ENCODE measurements at places on chromosomes 16 and 17.

DNA sequence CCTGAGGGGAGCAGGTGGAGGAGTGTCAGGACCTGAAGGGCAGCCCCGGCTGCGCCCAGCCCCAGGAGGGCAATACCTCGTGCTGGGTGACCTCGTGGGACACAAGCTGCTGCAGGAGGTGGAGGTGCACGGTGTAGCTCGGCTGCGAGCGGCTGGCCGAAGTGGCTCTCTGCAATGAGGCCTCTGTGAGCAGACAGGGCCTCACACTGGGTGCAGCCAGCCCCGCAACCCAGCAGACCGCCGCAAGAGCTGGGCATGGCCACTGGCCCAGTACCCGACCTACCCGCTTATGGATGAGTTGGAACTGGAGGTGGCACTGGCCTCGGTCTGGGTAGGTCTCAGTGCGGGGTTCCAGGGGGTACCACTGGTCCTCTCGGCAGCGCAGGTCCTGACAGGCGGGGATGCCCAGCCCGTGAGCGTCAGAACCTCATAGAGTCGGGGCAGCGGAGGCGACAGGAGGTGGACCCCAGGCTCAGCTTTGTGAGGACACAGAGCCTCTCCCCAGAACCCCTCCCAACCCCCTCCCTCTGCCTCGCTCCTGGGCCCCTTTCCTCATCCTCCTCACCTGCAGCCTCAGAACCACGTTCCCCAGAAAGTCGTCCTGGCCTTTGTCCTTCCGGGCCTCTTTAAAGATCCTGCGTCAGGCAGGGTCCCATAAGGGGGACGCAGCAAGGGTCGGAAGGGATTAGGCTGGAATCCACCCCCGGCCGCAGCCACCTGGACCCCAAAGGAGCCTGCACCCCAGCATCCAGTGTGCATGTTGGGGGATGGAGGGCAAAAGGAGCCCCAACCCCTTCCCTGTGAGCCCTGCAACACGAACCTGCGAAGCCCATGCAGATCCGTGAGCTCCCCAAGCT is 4.0 kb downstream of the UNC13D start:
- DNase-seq, result no peak

GRCh38 chr17:79366988-79367571 is 243.8 kb downstream of the RBFOX3 start:
- no peak for DNase-seq

DNA sequence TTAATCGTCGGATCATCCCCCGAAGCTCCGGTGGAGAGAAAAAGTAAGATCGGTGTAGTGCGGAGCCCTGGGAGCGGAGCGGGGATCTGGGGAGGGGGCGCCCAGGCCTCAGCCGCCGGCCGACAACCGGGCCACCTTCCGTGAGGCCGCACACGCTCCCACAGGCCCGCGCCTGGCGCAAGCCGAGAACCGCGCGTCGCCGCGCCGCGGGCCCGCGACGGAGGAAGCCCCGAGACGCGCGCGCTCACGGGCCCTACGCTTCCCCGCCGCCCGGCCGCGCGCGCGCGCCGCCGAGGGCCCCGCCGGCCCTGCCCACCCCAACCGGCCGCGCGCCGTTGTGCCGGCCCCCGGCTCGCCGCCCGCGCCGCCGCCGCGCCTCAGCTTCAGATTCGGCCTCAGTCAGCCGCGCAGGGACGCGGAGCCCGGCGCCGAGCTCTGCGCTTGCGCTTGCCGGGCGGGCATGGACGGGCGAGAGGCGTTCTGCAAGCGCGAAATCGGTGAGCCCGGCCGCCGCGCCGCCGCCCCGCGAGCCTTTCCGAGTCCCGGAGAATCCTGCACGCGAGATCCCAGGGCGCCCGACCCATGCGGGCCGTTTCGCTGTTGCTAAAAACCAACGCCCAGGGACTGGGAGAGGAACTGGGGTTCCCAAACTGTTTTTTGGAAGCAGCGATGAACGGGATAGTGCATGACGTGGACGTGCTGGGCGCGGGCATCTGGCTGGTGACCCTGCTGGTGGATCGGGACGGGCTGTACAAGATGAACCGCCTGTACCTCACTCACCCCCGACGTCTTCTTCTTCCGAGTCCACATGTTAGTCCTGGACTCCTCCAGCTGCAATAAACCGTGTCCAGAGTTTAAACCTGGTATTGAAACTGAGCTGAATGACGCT is 28.0 kb upstream of the LRRC37A start:
- DNase-seq, result peak; percentile 77

DNA sequence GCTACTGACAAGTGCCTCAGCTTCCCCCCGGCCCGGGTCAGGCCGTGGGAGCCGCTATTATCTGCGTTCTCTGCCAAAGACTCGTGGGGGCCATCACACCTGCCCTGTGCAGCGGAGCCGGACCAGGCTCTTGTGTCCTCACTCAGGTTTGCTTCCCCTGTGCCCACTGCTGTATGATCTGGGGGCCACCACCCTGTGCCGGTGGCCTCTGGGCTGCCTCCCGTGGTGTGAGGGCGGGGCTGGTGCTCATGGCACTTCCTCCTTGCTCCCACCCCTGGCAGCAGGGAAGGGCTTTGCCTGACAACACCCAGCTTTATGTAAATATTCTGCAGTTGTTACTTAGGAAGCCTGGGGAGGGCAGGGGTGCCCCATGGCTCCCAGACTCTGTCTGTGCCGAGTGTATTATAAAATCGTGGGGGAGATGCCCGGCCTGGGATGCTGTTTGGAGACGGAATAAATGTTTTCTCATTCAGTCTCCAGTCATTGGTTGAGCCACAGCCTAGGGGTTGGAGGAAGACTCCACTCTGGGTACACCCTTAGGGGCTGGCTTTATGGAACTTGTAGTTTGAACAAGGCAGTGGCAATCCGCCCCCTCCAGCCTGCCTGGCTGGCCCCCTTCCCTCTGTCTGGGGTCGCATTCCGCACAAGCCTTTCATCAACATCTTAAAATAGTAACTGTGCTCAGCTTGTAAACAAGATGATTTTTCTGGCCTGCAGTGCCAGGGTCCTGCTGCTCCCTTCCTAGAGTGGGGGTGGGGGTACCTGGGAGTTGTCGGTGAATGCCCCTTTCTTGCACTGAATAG is 4.1 kb downstream of the SYNGR2 start:
- no peak for DNase-seq

- DNase-seq, result no peak
Measured at GRCh38 chr17:39938140-39938869, 10.8 kb downstream of the LRRC3C start.

GRCh38 chr16:3759736-3760135 is 42.4 kb upstream of the TRAP1 start:
- no peak for DNase-seq

GRCh38 chr16:83686726-83687125 is 121.1 kb upstream of the HSBP1 start:
- DNase-seq, result no peak

DNA sequence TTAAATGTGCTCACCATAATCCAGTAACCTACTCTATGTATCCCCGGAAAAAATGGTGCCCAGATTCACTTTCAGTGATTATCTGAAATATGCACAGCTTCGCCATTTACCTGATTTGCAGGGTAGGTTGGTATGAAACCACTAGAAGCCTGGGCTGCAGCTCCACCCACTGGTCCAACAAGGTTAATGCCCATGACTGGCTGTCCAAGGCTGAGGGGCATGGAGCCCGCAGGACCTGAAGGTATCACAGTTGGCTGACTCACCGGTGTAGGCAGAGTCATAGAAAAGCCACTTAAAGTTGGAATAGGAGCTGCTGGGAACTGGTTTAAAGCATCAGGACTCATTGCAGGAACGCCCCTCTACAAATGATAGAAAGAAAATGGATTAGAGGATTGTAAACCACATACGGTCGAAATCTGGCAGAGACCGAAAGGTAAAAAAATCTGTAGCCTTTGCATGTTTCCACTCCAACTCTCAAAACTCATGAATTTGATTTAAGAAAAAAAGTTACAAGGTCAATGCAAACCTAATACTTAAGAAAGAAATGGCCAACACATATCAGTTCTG is 38.6 kb downstream of the SYNRG start:
- peak; percentile 16 for DNase-seq

DNA sequence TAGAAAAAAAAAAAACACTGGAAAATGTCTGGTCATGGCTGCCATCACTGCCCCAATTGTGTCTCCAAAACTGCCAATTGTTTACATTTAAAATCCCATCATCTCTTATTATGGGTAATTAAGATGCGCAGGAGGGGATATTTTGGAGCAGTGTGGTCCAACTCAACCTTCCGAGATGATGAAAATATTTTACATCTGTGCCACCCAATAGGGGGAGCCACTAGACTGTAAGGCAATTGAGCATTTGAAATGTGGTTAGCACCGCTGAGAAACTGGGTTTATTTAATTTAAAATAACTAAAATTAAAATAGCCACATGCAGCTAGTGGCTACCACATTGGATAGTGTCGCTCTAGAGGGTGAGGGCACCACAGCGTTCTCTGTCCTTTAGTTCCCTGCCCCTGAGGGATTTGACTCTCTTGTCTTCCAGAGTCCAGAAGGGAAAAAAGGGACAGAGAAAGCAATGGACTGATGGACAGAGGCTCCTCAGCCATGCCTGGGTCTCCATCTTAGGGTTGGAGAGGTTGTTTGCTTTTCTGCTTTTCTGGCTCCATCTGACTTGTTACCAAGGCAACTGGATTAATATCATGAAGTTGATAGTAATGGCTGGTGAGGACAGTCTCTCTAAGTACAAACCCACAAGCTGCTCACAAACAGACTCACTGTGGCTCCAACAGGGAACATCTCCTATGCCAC is 3.5 kb downstream of the MPO start:
- peak; percentile 38 for DNase-seq

GRCh38 chr17:71011391-71011790 is 842.1 kb downstream of the KCNJ2 start:
- DNase-seq, result no peak

- no peak for DNase-seq
Measured at GRCh38 chr17:63555500-63556156, 5.4 kb downstream of the DCAF7 start.

- peak; percentile 55 for DNase-seq
Measured at GRCh38 chr17:44222112-44222869, 2.8 kb upstream of the UBTF start.

DNA sequence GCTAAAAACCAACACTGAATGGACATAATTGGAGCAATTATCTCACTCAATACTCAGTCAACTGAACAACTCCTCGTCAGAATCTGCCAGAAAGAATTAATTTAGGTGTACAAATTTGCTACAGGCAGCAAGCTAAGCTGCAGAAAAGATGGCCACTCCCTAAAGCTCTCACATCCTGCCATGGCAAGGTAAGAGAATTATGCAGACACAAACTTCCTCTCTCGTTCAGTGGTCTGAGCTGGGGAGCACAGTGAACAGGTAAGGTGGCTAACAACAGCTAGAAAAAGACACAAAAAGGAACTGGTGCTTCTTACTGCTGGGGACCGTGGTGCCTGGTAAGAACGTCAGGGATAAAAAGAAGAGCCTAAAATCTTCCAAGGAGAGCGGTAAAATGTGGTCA is 74.9 kb upstream of the BCAR1 start:
- no peak for DNase-seq

- no peak for DNase-seq
Measured at GRCh38 chr16:2152695-2153506, 2.7 kb upstream of the TRAF7 start.

- peak; percentile 68 for DNase-seq
Measured at GRCh38 chr17:28549236-28550132, 2.9 kb downstream of the UNC119 start.

DNA sequence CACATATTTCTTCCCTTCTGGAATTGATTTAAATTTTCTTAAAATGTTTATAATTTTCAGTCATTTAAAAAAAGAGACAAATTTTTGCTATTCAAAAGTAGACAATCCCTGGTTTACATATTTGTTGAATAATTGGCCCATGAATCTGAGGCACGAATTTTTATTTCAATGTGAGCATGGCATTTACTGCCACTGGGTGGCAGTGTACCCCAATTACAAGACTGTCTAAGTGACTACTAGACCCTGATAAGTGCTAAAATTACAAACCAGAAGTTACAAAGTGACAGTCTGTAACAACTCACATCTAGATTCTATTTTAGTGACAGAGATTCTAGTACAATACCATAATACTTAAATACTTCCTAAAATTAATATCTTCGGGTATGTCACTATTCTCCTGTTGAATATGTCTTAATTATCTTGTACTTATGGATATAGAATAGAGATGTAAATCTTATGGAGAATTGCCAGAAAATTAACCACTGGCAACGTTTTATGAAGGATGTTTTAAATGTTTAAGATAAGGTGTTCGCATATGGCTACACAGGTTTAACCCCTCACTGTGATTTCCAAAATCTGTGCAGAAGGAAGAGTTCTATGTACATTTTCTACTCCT is 235.8 kb downstream of the MAP2K4 start:
- DNase-seq, result no peak

DNA sequence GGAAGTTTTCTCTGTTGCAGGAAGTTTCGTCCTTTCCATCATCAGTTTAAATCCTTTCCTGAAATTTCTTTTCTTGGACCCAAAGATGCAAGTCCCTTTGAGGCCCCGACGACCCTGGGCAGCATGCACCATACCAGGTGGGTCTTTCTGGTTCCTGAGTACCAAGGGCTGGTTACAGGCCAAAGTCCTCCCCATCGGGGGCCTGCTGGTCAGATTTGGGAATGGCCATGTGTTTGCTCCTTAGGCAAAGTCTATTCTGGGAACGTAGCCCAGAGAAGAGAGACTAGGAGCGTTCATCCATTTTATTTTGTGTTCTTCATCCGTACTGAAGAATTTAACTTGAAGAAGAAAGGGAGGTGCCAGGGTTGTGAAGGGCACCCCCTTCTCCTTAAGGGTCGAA is 17.5 kb upstream of the ADAM11 start:
- no peak for DNase-seq

DNA sequence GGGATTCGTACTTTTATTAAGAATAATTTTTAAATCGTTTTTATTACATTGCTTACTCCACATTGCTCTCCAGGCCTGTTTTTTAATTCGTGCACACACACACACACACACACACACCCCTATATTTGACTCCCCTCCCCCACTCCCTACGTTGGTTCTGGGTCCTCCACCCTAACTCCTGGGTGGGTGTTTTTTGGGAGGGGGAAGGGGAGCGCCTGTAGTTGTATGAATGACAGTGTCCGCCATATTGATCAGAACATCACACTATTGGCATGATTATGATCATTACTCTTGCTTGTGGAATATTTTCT is 1.3 kb downstream of the GNAO1 start:
- no peak for DNase-seq

GRCh38 chr16:69111876-69112230 is 6.4 kb downstream of the HAS3 start:
- no peak for DNase-seq

- peak; percentile 86 for DNase-seq
Measured at GRCh38 chr16:4183237-4184037, 58.4 kb downstream of the SRL start.

DNA sequence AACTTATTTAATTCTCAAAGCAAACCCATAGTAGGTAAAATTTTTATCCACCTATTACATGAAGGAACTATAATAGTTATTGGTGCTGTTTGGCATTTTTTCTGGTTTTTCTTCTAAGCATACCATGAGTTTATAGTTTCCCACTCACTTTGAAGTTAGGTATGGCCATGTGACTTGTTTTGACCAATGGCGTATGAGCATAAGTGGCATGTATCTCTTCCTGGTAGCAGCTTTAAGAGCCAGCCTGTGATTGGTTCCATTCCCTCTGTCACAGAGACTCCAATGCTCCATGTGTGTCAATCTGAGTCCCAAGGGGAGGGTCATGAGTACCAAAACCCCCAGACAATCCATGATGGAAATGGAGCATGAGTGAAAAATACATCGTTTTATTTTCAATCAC is 282.9 kb upstream of the N4BP1 start:
- no peak for DNase-seq

Measured in CD4-positive, alpha-beta T cell treated with Interleukin-2 at 100 ng/mL for 4 hours (primary cell).